Renal cortical epithelial cell (primary cell): ENCODE measurements at places on chromosomes 13 and 19.

DNA sequence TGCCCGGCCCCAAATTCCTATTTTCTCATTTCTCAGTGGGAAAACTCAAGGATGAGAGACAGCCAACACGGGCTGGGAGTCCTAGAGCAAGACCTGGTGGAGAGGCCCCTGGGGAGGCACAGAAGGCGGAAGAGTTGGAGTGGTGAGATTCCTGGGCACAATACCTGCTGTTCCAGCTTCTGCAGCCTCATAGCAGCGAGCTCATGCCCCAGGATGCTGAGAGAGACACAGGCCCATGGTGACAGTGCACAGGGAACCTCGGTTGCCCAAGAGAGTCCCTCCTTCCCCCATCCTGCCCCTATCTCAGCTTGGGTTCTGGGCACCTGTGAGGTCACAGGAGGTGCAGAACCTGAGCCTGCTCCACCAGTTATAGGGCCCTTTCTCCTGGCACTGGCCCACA, 1.4 kb downstream of the TULP2 start:
- no peak for DNase-seq

DNA sequence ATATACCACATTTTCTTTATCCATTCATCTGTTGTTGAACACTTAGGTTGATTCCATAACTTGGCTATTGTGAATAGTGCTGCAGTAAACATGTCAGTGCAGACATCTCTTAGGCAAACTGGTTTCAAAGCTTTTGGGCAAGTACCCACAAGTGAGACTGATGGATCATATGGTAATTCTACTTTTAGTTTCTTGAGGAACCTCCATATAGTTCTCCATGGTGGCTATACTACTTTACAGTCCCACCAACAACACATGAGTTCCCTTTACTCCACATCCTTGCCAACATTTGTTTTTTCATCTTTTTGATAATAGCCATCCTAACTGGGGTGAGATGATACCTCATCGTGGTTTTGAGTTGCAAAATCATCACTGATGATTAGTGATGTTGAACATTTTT, 8.5 kb downstream of the CYSLTR2 start:
- no peak for DNase-seq

DNA sequence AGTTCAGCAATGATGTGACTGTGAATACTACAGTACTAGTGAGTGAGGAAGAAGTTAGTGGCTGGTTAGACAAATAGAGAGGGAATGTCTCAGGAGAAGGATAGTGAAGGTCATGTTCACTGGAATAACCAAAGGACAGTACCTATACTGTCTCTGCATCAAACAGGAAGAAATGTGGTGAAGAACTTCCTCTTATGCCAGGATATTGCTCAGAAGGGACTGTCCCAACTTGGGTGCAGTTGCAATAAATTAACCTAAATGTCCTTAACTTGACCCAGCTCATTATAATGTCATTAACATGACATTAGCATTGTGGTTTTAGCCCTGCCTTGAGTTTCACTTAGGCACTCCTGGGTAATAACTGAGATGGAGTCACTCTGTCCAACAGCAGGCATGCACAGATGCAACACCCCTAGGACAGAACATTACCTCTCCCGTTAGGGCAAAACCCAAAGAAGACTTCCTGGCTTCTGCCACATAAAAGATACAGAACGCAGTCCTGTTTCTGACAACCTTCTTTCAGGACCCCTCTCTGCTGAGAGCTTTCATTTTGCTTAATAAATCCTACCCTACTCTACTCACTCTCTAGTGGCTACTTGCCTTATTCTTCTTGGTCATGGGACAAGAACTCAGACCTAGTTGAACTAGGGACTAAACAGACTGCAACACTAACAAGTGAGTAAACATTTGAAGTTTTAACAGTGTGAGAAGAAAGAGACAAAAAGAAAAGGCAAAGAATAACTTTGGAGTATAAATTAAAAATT, 1591.6 kb upstream of the MIR17HG start:
- DNase-seq: no peak

DNA sequence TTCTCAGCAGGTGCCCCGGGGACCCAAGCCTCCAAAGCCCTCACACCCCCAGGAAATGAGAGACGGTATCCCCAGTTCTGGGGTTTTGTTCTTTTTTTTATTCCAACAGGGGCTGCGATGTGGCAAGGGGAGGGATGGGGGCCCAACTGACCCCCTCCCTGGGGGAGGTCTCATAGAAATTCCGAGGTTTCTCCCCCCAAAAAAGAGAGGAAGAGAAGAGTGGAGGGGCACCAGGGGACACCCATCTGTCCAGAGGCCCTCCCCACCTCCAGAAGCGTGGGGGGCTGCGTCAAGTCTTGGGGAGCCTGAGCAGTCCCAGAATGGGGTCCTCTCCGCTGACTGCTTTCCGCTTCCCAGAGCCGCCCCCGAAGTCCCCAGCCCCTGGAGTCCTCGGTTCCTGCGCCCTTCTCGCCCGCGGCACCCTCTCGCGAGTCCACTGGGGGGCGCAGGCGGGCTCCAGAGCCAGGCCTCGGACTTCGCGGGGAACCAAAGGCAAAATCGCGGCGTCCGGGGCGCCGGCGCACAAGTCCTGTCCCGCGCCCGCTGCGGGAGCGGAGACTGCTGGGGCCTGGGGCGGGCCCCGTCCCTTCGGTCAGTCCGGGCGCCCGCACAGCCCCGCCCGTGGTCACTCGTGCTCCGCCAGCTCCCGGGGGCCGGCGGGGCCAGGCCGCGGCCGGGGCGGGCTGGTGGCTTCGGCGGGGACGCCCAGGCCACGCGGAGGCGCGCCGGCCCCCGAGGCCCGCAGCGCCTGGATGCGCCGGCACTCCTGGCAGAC, 4.4 kb upstream of the ATP1A3 start:
- DNase-seq: no peak

GRCh38 chr19:49570138-49570856, 10.1 kb downstream of the NOSIP start:
- DNase-seq: peak; percentile 81

DNA sequence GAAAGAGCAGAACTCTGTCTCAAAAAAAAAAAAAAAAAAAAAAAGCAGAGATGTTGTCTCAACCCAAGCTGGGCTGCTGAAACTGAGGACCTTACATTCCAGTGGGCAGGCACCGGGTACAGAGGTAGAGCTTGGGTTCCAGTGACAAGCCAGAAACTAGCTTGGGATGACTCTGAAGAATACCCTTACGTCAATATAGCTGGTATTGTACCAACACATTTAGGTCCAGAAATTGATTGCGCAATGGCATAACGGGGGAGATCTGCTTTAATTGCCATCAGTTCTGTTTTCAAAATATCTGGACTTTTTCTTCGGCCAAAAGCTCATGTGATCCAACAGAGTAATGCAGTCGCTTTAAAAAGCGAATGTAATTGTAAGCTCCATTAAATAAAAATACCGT, 103.1 kb upstream of the UBL3 start:
- DNase-seq: no peak

DNA sequence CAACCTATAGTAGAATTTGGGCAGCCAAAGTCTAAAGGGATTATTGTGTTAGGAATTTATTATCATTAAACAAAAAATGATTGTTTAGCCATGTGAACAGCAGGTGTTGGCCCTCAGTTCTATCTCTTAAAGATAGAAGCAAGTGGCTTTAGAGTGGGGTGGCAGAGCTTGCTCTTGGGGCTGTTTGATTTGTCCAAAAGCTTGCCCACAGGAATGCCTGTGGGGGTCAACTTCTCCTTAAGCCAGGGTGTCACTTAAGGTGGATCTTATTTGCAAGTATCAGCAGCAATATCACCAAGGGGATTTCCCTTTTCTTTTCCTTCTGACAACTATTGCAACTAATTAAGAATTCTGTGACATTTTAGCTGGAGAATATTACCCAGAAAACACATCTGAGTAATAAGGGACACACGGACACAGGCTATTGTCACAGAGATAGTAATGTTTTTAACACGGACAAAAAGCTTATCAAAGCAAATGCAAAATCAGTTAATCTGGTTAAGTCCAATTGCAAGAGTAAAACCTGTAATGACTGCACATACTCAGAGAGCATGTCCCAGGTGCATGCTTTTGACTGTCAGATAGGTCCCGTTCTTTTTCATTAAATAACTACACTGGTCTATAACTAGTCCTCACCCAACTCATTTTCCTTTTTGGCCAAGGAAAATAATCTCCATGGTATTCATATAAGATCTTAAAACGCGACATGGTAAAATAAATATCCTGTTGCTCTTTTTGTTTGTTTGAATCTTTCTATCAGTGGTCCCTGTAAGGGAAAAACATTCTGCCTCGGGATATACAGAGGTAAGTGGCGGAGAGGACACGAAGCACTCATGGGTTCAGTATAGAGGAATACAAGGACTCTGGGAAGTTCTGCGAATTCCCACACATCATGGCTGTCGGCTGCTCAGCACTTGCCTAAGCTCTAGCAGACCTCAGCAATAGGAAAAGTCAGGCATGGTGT, 172.1 kb upstream of the RFC3 start:
- no peak for DNase-seq

DNA sequence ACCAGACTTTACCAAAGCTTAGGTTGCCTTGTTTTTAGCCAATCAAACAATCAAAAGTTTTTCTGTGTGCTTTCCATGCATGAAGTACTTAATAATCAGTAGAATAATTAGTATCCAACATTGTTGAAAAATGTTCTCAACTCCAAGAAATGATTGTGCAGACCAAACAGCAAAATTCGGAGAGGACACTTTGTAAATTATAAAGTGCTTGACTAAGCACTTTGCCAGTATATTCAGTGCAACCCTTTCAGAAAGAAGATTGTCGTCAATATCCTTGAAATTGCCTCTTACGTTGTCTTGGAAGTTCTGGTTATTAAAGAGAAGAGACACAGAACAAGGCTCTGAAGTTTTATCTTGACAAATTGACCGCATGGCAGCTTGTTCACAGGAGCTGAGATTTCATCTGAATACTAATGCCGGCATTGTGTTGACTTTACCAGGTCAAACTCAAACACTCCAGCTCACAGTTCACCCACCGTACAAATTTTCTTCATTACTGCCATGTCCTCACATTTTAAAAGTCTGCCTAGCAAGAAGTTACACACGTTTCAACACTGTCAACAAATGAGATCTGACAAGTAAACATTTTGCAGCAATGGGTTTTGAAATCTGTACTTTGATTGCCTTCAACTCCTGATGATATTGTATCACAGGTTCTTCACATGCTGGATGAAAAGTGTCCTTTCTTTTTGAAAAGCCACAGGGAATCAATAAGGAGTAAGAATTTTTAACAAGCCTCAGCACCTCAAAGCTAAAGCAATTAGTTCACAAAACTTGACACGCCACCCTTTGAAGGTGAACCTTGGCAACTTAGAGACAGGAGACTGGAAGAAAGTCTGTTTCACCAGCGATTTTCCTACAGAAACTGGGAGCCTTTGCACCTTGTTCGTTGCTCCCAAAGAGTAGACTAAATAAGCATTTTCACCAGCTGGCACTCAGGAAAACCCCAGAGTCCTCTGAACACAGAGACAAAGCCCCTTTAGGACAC, 150.9 kb downstream of the RFC3 start:
- DNase-seq: no peak

DNA sequence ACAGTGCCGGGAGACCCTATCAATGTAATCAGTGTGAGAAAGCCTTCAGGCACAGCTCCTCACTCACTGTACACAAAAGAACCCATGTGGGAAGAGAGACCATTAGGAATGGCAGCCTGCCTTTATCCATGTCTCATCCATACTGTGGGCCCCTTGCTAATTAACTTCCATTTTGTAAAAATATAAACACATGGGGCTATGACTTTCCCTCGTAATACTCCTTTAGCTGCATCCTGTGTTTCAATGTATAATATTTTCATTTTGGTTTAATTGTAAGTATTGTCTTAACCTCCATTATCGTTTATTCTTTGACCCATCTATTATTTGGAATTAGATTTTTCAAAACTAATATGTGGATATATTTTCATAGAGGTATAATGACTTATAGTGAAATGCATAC, 29.3 kb downstream of the ZNF333 start:
- DNase-seq: no peak

DNA sequence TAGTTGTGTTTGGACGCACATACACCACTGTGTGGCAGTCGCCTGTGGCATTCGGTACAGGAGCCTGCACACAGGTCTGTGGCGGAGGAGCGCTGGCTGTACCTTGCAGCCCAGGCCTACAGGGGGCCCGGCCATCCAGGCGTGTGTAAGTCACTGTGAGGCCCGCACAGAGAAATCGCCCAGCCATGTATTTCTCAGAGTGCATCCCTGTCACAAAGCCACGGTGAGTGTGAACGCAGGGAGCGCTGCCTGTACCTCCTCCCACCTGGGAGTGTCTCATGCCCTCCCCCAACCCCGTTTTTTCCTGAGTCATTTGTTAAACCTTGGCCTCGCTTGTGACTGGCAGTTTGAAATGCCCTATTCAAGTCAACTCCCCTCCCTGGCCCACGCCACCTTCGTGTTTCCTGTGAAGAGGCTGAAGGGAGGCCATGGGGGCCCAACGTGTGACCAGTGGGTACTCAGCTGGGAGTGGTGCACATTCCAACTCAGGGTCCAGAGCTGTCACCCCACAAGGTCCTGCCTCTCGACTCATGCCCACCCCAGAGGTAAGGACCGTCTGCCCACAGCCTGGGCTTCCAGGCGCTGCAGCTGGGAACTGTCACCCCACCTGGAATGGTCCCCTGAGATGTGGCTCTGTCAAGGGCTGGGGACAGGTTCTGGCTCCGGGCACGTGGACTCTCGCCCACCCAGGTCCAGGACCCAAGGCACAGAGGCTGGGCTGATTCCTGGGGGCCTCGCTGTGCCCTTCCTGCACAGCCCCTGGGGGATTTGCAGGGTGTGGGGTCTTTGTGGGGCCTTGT, 11.6 kb upstream of the RASA3 start:
- DNase-seq: peak; percentile 18

DNA sequence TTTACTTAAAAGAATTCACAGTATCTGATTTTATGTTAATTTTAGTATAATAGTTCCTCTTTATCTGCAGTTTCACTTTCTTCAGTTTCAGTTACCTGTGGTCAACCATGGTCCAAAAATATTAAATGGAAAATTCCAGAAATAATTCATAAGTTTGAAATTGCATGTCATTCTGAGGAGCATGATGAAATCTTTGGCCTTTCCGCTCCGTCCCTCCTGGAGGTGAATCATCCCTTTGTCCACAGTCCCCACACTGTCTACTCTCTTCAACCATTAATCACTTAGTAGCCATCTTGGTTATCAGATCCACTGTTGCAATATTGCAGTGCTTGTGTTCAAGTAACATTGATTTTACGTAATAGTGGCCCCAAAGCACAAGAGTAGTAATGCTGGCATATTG, 26.9 kb downstream of the SLITRK6 start:
- no peak for DNase-seq

- no peak for DNase-seq
Observed at GRCh38 chr19:32330213-32330857, 15.1 kb upstream of the ZNF507 start.

- DNase-seq: no peak
Observed at GRCh38 chr13:59437544-59438301, 726.0 kb downstream of the DIAPH3 start.

GRCh38 chr19:41027273-41027967, 36.3 kb downstream of the CYP2B6 start:
- DNase-seq: no peak

GRCh38 chr13:48156466-48156865, 61.6 kb upstream of the MED4 start:
- peak; percentile 25 for DNase-seq

- no peak for DNase-seq
Observed at GRCh38 chr19:48726556-48726955, 7.0 kb upstream of the MAMSTR start.

- DNase-seq: peak; percentile 63
Observed at GRCh38 chr13:73720216-73720840, 413.9 kb downstream of the KLF12 start.

- no peak for DNase-seq
Observed at GRCh38 chr19:29964171-29964570, 22.1 kb downstream of the URI1 start.

GRCh38 chr19:11425719-11426457, 6.8 kb upstream of the RGL3 start:
- no peak for DNase-seq

GRCh38 chr13:33452873-33453517, 167.4 kb upstream of the STARD13 start:
- DNase-seq: no peak
